ENCODE measurements at places on chromosomes 13 and 19.

DNA sequence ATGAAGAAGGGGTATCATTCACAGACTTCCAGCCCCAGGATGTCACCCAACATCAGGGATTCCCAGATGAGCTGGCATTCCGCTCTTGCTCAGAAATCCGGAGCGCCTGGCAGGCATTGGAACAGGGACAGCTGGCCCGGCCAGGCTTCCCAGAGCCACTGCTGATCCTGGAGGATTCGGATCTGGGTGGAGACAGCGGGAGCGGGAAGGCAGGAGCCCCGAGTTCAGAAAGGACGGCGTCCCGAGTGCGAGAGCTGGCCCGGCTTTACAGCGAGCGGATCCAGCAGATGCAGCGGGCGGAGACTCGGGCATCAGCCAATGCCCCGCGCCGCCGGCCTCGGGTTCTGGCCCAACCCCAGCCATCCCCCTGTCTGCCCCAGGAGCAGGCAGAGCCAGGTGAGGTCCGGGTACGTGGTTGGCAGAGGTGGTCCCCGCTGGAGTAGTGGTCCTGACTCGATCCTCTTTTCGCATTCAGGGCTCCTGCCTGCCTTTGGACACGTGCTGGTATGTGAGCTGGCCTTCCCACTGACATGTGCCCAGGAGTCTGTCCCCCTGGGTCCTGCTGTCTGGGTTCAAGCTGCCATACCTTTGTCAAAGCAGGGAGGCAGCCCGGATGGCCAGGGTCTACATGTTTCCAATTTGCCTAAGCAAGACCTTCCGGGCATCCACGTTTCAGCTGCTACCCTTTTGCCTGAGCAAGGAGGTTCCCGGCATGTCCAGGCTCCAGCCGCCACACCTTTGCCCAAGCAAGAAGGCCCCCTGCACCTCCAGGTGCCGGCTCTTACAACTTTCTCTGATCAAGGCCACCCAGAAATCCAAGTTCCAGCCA lies 11.0 kb downstream of the PLEKHG2 start:
- DNase-seq = no peak

GRCh38 chr19:13099073-13099999 lies 3.3 kb downstream of the LYL1 start:
- DNase-seq = peak; percentile 56

DNA sequence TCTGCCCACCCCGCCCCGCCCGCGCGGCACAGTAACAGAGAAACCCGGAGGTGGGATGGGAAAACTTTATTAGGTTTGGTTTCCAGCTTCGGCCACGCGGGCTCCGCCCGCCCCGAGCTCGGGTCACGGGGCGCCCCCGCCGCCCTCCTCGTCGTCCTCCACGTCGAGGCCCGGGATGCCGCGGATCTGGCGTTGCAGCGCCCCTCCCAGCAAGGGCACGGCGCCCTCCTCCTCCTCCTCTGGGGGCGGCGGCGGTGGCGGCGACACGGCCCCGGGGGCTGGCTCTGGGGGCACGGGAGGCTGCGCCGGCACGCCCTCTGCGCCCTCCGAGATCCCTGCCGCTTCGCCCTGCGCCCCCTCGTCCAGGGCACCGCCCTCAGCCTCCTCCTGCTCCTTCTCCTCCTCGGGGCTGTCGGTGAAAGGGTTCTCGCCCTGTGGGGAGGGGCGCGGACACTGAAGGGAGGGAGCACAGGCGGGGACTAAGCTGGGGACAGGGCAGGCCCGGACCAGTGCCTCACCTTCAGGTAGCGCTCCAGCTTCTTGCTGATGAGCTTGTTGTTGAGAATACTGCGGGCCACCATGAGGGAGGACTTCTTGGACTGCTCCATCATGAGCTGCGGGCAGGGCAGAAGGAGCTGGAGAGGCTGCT lies 536 bp upstream of the AKAP8 start:
- no peak for DNase-seq

- DNase-seq = no peak
Measured at GRCh38 chr19:49570997-49571676, 9.2 kb downstream of the NOSIP start.

DNA sequence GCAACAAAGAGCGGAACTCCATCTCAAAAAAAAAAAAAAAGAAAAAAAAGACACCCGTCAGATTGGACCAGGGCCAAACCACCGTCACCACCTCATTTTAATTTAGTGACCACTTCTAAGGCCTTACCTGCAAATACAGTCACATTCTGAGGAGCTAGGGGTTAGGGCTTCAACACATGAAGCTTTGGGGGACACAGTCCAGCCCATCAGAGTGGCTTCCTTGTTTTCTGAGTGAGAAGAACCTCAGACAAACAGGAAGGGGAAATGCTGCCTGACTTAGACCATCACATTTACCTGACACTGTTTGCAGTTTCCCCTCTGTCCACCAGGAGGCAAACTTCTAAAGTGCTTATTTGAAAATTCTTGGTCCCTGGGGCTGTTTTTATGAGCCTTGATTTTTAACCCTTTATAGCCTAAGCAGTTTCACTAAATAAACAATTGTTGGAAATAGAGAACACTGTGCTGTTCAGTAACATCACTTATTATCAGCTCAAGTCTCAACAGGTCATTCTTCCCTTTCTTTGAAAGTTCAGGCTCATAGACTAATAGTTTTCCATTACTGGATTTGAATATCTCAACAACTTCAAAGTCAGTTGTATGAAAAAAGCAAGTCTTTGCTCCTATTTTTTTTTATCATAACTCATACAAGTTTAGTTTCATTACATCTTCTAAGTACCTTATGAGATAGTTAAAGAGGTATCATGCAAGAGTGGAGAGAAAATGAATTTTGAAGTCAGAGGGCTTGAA lies 74.9 kb upstream of the WASF3 start:
- DNase-seq = peak; percentile 24

DNA sequence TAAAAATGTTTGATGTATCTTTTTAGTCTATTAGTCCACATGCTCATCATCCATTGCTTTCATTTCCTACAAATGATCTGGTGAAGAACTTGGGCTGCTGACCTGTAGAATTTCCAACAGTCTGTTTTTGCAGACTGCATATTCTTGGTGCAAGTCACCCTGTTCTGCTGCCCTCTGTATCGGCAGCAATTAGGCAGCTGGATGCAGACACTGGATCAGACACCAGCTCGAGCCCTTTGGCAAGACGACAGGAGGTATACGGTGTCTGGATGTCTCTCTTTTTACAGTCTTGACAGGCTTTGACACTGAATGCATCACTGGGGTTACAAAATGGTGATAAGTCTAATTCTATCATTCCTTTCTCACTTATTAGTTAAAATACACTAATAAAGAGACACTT lies 21.8 kb downstream of the MTRF1 start:
- no peak for DNase-seq

- DNase-seq = no peak
Measured at GRCh38 chr13:37026771-37027170, 26.2 kb downstream of the EXOSC8 start.

GRCh38 chr13:44207476-44207875 lies 166.1 kb upstream of the SERP2 start:
- no peak for DNase-seq

GRCh38 chr19:55377356-55378131 lies 918 bp downstream of the TMEM190 start:
- DNase-seq = no peak

GRCh38 chr19:51224163-51224641 lies 678 bp upstream of the CD33 start:
- no peak for DNase-seq

DNA sequence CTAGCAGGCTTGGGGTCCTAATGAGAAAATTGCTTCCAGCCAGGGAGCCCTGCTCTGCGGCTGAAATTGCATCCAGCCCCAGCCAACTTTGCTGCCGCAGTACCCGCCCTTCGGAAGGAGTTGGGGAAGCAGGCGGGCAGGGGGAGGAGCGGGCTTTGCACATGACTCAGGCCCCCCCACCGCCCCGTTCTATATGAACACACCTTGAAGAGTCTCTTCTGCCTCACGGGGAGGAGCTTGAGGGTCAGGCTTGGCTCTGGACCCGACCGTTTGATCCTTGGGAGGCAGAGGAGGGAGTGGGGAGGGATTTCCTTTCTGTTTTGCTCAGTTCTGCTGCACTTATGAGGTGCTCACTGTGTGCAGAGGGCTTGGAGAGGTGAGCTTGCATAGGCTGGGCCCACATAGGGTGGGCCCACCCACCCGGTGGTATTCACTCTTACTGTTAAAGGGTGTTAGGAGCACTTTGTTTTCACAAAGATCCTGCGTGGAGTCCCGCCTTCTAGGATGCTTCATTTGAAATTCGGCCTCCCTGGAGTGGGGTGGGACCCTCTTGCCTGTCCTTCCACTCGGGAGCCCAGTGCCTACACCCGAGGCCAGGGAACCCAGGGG lies 46.5 kb downstream of the LYL1 start:
- no peak for DNase-seq

- DNase-seq = no peak
Measured at GRCh38 chr19:47549261-47549862, 23.6 kb downstream of the ZNF541 start.

DNA sequence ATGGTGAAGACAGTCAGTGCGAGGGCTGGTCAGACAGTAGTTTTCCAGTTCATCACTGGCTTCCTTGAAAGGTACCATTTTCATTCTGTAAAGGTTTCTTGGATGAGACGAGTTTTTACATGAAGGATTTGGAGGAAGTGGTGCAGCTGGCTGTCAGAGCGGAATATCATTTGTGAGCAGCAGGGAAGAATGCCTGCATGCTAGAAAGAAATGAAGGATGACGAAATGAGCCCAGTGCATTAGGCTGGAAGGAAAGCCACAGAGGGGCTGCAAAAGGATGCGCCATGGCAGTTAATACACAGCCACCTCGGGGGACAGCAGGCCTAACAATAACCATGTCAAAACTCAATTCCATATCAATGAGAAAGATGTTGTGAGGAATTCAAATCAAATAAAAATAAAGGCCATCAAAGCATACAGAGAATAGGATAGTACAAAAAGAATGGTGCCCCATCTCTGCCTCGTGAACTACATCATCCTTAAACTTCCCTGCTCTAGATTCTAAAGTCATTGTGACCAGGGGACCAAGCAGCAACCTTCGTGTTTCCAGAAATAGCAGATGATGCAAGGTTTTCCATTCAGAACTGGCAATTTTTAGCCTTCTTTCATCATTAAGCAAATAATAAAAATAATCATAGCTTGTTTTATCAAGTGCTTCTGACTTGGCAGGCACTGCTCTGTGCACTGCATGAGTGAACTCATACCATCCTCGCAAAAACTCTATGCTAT lies 504.2 kb downstream of the RFC3 start:
- DNase-seq = no peak

- DNase-seq = no peak
Measured at GRCh38 chr19:5829567-5830310, 9.8 kb downstream of the FUT6 start.

DNA sequence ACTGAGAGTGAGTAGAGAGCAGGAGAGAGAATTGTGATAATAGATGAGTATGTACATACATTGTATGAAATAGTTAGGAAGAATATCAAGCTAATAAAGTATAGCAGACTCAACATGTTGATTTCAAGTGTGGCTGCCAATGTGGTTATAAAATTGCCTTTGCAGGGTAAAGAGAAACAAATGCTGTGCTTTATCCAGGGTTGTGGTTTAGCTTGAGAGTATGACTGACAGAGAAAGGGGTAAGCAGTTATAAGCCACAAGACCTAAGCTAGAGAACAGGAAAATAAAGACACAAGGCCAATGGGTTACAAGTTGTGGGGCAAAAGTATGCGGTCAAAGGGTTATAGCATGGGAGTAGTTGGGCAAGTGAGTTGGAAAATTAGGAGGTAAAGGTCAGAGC lies 1217.5 kb downstream of the DIAPH3 start:
- no peak for DNase-seq

DNA sequence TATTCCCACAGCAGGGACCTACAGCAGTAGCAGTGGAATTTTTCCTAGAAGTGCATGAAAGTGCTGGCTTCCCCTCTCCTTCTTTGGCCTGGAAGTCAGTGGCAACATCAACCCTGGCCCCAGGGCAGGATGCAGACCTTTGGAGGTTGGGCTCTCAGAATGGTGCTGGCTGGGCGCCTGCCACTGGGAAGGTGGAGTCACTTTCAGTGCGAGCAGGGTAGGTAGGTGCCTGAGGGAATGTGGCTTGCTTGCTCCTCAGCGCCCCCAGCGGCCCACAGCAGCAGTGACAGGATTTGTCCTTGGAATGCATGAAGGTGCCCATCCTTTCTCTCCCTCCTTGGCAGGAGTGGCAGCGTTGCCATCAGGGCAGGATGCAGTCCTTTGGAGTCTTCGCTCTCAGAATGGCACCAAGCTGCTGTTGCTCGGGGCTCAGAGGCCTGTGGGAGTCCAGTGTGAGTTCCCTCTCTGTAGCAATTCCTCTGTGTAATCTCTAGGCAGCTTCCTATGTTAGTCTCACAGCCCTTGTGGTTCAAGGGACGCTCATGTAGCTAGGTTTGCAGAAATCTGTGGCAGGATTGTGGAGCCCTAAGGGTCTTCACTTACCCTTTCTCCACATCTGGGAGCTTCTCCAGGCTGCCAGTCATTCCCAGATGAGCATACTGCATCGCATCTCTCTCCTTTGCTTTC lies 354.4 kb upstream of the DACH1 start:
- DNase-seq = no peak

- DNase-seq = no peak
Measured at GRCh38 chr13:113862931-113863523, 849 bp downstream of the GAS6 start.

DNA sequence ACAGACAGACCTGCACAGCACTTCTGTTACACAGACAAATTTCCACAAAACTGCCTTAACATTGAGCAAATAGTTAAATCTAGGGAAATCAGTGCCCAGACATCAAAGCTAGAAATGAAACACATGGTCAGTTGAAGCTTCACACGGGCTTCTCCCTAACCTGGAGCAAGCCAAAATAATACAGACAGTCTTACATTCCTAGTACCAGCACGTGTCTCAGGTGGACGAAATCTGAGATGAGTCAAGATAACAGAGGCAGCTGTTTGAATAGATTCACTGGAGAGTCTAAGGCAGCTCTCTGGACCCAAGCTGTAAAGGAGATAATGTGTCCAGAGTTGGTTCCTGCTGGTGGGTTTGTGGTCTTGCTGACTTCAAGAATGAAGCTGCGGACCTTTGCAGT lies 4.1 kb upstream of the ZNF699 start:
- DNase-seq = no peak

DNA sequence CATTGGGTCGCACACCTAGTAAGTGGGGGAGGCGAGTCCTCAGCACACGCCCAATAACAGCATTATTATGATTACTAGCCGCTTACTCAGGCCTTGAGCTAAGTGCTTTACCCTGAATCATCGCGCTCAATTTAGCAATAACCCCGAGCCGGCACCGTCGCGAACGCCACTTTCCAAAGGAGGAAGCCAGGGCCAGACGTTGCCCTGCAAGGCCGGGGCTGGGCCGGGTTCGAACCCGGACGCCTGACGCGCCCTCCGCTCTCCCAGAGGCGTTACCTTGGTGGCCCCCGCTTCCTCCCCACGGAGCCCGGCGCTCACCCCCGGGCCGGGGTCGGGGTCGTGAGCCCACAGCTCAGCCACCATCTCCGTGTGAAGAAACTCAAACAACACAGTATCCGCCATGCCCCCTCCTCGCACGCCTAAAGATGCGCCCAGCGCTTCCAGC lies at the start of gene TRAPPC6A:
TSS of gene TRAPPC6A (minus strand) at position 421 of the 445 bp plus-strand sequence. CDS start at position 402, 19 bp downstream.
- no peak for DNase-seq

Data from stimulated activated CD4-positive, alpha-beta T cell treated with anti-CD3 and anti-CD28 coated beads, TNF-alpha, amount 100 ng/mL, for 1 hour (primary cell).